ENCODE measurements at places on chromosomes 4 and X.
A peak's percentile ranks its signal among the peaks of the same experiment; 100 is the strongest.

DNA sequence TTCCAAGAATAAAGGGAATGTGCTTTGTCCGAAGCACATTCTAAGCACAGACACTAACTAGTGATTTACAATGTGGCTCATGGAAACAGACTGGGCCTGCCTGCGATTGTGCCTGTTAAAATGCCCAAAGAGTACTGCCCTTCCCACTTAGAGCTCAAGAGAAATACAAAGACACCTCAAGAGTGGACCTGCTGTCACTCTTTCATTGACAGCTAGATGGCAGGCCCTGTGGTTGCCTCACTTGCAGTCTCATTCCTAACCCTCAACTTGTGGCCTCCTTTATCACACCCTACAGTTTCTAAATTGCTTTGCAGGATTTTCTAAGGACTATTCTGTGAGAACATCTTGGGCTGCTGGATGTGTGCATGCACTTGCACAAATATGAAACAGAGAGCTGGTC is 331.0 kb upstream of the EMCN start:
- DNase-seq = no peak

DNA sequence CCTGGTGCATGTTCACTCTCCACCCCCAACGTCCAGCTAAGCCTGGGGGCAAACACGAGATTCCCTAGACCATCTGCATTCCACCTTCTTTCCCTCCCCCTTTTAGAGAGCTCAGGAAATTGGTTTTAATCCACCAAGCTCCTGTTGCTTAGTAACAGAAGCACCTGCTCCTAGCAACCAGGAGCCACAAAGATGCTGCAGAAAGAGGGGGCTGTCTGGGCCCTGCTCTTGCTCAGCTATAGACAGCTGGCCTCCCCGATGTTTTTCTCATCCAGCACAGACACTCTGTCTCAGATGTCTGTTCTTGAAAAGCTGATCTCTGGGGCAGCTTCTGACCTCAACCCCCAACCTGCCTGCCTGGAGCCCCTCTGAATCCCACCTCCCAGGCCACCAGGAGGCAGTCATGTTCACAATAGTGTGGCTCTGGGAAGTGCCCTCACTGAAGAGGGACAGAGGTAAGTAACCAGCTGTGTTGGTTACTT is 71.5 kb downstream of the SLC16A2 start:
- DNase-seq = no peak

GRCh38 chr4:156746111-156746510 is 225.5 kb downstream of the PDGFC start:
- DNase-seq = no peak

GRCh38 chr4:111649308-111649707 is 495.9 kb upstream of the FAM241A start:
- no peak for DNase-seq

DNA sequence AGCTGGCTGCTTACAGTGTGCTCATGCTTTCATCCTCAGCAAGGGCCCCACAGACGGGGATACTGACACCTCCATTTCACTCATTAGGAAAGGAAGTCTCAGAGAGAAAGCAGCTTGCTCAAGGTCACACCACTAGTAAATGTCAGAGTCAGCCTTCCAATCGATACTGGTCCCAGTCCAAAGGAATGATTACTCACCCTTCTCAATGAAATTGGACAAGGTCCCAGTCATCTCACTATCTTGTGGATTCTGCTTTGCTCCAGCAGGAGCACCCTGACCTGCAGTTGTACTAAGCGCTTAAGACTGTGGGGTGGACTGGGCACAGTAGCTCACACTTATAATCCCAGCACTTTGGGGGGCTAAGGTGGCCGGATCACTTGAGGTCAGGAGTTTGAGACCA is 132.2 kb upstream of the SLC34A2 start:
- no peak for DNase-seq

- DNase-seq = no peak
These were observed 20.7 kb downstream of the PSAPL1 start for GRCh38 chr4:7414046-7414445.

DNA sequence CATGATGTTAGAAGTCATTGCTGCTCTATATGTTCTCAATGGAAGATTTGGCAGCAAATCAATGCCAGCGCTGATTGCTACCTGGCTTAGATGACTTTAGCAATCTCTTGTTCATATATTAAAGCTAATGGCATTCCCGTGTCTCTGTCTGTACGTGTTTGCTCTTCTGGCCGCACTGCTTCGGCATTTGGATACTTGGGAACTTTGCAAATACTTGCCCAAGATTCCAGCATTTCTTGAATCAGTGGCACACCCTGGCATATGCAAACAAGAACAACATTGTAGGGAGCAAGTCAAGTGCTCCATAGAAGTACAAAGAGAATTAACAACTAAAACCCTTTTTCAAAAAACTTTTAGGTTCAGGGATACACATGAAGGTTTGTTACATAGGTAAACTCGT is 128.9 kb upstream of the TMEM164 start:
- DNase-seq = no peak

- no peak for DNase-seq
These were observed 216.0 kb downstream of the RAB28 start for GRCh38 chr4:13268165-13268564.

DNA sequence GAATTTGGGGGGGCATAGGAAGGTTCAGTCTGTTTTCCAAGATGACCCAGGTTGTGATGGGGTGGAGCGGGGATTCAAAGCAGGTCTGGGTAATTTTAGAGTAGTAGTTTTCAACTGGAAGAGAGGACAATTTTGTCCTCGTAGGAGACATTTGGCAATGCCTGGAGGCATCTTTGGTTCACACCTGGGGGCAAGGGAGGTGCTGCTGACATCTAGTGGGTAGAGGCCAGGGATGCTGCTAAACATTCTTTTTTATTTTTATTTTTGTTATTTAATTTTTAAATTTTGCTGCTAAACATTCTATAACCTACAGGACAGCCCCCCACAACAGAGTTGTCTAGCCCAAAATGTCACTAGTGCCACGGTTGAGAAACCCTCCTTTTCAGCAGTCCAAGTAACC is 1.9 kb downstream of the RAB9A start:
- no peak for DNase-seq

GRCh38 chrX:73683236-73683859 is 120.4 kb downstream of the CHIC1 start:
- peak; percentile 5 for DNase-seq

GRCh38 chrX:136268051-136269048 is 17.1 kb upstream of the MAP7D3 start:
- peak; percentile 37 for DNase-seq

DNA sequence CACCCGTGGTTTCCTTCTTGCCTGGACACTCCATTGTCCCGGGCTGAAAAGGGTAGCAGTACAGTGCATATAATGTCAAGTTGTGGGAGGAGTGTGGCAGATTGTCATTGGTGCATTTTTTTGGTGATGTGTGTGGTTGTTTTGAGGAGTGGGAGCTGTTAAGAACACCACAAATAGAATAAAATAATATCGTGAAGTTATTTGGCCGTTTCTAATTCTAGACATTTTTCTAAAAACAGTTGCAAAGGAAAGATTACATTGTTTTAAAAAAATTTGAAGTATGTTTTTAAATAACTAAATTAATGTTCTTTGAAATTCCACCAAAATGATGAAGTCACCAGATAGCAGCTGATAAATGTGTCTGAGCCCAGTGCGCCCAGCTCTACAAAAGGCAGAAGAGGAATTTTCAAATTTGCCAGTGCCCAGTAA is 1.3 kb downstream of the PKD2 start:
- DNase-seq = peak; percentile 36

- no peak for DNase-seq
These were observed 38.5 kb downstream of the LAMTOR3 start for GRCh38 chr4:99855678-99856077.

GRCh38 chr4:73340917-73341316 is 63.2 kb upstream of the ALB start:
- peak; percentile 19 for DNase-seq

GRCh38 chrX:129779747-129780146 is at the start of gene SASH3:
Gene SASH3 (plus strand): TSS chrX:129779949. CDS start chrX:129780098, 149 bp downstream.
- DNase-seq = no peak

DNA sequence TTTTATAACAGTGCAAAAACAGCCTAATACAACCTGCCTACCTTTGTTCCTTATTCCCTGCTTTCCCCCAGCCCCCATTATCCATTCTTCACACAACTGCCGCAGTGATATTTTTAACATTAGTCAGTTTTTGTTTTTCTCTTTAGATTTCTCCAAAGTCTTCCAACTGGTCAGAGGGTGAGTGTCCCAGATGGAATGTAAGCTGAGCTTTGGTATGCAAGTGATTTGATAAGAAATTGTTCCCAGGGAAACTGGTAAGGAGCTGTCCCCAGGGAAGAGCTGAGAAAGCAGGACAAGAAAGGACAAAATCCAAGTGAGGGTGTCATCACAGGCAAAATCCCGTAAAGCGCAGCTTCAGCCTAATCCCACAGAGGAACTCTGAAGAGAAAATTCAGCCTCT is 475.5 kb upstream of the ADGRL3 start:
- DNase-seq = peak; percentile 73

Measured in GM03348 (cell line).